ENCODE measurements at places on chromosomes 11 and 22.

DNA sequence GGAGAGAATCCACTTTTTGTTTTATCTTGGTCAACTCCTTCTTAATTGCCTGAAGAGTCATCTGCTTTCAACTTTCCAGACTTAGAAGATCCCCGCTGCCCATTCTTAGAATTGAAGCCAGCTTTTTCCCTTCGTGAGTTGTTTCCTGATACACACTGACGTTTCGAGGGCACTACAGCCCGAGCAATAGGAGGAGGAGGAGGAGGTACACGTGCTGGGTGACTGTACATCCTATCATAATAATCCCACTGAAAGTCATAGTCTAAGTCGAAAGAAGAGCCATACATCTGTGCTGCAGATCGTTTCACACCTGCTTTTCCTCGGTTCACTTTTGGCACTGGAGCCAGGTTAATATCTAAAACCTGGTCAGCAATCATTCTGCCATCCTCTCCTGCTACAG lies 606.1 kb downstream of the DLG2 start:
- peak; percentile 50 for DNase-seq

- no peak for DNase-seq
Observed at GRCh38 chr11:3002351-3002861, 10.3 kb upstream of the NAP1L4 start.

- DNase-seq: no peak
Observed at GRCh38 chr11:80443177-80443576, 1002.3 kb upstream of the TENM4 start.

- DNase-seq: no peak
Observed at GRCh38 chr11:86143087-86144030, 74.5 kb upstream of the PICALM start.

DNA sequence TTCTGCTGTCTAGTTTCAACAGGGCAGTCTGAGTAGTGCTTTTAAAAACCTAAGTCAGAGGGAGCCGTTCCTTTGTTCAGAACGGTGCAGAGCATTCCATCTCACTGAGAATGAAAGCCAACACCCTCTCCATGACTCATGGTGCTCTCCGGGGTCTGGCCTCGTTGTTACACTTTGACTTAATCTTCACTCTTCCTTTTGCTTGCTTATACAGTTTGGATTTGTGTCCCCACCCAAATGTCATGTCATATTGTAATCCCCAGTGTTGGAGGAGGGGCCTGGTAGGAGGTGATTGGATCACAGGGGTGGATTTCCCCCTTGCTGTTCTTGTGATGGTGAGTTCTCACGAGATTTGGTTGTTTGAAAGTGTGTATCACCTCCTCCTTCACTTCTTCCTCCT lies 292.2 kb downstream of the ST3GAL4 start:
- DNase-seq: no peak

DNA sequence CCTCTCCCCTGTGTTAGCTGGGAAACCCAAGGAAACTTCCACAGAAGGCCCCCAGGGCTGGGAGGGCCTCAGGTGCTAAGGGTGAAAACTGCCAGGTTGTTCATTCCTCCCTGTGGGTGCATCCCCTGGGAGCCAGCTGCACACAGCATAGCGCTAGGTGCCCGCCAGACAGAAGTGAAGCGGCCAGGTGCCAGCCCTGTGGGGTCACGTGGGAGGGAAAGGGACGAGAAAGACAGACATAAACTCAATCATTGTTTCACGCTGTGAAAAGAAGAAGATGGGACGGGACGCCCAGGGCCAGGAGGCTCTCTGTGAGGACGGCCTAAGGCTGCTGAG lies 31.6 kb upstream of the HMOX1 start:
- DNase-seq: no peak

DNA sequence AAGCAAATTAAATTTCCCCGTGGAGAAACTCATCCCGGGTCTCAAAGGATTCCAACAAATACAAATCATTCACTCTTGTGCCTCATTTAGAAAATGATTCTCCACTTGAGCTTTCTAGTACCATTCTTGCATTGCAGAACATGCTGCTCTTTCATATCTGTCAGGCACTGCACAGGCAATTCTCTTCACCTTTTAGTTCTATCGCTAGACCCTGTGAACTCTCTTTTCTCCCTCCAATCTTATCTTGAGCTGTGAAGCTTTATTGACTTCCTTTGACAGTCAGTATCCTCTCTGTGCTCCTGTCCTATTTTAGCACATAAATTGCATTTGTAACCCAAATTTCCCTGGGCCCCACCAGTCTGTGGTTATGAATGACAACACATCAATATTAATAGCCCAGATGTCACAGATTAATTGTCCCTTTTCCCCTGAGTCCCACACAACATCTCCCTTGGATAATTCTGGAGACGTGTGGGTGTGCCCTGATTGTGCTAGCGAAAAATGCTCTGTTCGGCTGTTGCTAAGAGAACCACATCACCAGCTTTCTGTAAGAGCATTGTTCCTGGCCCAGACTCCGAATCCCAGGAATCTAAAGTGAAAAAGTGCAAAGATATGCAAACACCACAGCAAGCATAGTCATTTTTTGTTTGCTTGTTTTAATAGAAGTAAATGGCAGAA lies 22.4 kb upstream of the SC5D start:
- DNase-seq: no peak

DNA sequence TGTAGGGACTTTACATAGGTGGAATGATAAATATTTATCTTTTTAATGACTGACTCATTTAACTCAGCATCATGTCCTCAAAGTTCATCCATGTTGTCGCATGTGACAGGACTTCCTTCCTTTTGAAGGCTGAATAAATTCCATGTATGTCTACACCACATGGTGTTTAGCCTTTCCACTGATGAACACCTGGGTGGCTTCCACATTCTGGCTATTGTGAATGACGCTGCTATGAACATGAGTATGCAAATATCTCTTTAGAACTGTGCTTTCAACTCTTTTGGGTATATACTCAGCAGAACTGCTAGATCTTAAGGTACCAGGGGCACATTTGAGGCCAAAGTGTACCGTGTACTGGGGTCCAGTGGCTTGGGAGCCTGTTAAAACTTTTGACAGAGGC lies 24.1 kb downstream of the LARGE1 start:
- DNase-seq: no peak

DNA sequence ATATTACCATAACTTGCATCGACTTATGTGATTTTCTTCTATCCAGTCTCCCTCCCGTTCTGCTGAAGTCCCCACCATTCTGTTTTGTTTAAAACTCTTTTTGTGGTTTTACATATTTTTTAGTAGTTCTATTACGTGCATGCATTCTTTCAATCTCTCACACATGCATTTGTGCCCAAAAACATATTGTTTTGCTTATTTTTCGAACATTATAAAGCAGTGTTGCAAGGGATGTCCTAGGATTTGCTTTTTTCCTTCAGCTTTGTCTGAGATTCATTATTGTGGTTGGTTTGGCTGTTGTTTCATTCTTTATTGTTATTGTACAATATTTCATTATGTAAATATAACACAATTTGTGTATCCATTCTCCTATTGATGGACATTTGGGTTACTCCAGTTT lies 235.7 kb downstream of the DYNC2H1 start:
- no peak for DNase-seq

Measured in NCI-H774 (cell line).